ENCODE measurements at places on chromosomes 13 and 19. TPM values are rescaled to one million over a fixed set of nuclear protein-coding genes. Genes with fewer than 3 reads are reported as not detected.
A peak's percentile ranks its signal among the peaks of the same experiment; 100 is the strongest.

NMRK2 gene
- total RNA-seq, result not detected

- DNase-seq, result peak; percentile 93
Measured at GRCh38 chr19:49676136-49676783, 811 bp upstream of the PRMT1 start.

GRCh38 chr13:52344108-52344507 lies 61.9 kb downstream of the THSD1 start:
- no peak for DNase-seq

- DNase-seq, result no peak
Measured at GRCh38 chr19:50387176-50387867, 3.2 kb downstream of the POLD1 start.

STOML3 gene
- 0.35 TPM for total RNA-seq

DNA sequence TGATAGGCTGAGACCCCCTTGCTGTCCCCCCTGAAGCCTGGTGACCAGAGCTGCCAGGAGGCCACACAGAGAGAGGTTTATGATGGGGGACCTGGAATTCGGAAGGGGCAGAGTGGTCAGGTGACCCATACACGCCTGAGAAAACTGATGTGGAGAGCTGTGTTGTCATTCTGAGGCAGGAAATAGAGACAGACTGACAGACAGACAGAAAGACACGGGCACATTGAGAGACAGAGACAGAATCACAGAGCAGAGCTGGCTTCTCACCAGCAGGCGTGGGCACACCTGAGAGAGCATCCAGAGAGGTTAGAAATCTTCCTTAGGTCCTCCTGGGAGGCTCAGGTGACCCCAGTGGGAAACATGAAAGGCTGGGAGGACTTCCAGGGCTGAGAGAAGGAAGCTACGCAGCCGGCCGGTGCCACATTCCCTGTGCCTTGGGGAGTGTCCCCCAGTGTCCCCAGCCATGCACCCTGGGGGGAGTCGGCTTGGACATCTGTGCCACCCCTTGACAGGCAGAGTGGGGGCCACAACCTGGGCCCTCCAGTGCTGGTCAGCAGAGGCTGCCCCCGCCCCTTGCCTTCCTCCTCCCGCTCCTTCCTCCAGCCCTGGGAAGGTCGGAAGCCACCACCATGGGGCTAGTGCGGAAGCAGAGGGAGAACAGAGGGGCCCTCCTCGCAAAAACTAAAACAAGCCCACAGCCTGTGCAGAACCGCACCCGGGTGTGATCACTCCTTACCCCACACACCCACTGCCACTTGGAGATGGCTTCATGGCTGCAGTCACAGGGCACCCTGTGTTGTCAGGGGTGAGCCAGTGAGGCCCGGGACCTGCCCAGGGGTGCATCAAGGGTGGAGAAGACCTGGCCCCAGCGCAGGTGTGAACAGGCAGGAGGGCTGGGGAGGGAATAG lies 2.2 kb downstream of the FFAR1 start:
- DNase-seq, result no peak

DNA sequence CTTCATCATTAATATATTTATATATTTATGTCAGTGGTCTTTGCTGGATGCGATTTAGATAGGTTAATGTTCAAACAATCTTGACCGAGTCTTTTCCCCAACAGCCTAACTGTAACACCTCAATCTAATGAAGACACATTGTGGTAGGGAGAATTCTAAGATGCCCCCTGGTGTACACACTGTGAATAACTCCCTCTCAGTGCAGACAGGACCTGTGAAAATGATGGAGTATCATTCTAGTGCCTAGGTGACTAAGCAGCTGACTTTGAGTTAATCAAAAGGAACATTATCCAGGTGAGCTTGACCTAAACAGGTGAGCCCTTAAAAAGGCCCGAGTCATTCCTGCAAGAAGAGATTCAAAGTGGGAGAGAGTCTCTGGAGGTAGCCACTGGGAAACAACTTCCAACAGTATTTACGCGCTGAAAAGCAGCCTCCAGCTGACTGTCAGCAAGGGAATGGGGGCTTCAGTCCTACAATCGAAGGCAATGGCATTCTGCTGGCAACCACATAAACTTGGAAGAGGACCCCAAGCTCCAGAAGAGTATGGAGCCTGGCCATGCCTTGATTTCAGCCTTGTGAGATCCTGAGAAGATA lies 28.0 kb upstream of the KBTBD7 start:
- peak; percentile 23 for DNase-seq

- peak; percentile 66 for DNase-seq
Measured at GRCh38 chr13:50989476-50989875, 79.9 kb downstream of the RNASEH2B start.

DNA sequence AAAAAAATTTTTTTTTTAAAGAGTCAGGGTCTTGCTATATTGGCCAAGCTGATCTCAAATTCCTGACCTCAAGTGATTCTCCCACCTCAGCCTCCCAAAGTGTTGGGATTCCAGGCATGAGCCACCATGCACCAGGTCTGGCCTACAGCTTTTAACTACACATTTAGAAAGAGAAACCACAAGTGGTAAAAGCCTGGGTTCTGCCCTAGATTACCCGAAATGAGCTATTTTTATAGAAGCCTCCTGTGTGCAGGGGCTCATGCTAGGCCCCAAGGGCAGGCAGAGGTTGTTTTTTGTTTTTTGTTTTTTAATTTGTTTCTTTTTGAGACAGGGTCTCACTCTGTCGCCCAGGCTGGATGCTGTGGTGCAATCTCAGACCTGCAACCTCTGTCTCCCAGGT lies 14.0 kb upstream of the MYADM start:
- no peak for DNase-seq

DNA sequence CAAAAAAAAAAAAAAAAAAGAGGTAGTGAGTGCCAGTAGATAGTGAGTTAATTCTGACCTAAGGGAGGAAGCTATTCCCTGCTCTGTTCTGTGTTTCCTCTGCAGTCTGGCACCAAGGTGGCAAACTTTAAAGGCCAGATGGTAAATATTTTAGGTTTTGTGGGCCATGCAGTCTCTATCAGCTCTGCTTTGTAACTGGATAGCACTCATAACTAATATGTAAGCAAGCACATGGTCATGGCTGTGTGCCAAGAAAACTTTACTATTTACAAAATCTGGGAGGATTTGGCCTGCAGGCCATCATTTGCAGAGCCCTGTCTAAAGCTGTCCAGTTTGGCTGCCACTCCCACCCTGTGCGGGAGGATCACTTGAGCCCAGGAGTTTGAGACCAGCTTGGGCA lies 4.3 kb downstream of the PIN1 start:
- no peak for DNase-seq

CD22 gene
- total RNA-seq, result under 0.01 TPM

DNA sequence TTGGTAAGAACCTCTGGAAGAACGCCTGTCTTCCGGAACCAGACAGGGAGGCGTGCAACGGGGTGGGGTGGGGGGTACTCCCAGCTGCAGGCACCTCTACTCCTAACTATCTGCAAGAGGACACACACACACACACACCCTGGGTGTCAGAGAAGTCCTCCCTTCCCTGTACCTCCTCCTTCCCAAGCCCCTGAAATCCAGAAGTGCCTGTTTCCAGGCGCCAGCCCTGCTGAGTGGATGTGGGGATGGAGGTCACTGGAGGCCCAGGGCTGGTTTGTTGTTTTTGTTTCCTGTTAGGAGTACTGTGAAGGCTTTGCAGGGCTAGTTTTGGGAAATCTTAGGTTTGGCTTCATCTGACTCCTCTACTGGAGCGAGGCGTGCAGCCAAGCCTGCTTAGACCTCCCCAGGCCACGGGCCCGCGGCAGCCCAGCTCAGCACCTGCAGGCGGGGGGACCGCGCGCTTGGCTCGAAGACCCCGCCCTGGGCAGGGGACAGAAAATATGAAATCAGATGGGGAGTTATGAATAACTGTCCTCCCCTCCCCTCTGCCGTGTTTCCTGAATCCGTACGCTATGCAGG lies 36.4 kb downstream of the SOX1 start:
- no peak for DNase-seq

DNA sequence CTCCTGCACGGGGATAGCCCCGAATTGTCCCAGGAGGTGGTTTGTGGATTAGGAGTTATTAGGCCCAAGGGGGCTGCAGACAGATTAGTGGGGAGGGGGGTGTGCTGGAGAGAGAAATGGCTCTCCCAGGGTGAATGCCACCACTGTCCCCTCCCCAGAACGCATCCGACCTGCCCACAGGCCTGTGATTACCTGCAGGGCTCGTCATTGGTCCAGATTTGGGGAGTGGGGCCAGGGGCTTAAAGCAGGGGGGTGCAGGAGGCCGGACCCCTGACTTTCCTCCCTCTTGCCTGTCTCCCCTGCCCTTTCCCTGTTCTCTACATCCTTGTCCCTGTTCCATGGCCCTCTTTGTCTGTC lies 1.2 kb downstream of the NRTN start:
- DNase-seq, result no peak

SKA3 gene
- 0.49 TPM for total RNA-seq

DNA sequence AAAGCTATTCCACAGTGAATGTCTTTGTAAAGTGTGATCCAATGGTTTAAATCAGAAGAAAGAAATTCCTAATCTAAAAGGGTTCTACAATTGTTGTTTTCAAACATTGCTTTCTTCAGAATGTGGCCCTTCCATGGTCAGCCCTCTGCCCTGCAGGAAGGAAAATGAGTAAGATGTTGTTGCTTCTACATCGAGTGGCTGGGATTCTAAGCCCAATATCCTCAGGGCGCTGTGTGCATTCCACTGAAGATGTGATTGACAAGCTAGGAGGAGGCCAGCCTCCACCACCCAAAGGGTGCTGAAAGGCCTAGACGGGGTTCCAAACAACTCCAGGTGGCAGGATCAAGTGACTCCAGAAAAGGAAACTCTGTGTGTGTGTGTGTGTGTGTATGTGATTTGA lies 316.9 kb upstream of the TSHZ3 start:
- no peak for DNase-seq

DNA sequence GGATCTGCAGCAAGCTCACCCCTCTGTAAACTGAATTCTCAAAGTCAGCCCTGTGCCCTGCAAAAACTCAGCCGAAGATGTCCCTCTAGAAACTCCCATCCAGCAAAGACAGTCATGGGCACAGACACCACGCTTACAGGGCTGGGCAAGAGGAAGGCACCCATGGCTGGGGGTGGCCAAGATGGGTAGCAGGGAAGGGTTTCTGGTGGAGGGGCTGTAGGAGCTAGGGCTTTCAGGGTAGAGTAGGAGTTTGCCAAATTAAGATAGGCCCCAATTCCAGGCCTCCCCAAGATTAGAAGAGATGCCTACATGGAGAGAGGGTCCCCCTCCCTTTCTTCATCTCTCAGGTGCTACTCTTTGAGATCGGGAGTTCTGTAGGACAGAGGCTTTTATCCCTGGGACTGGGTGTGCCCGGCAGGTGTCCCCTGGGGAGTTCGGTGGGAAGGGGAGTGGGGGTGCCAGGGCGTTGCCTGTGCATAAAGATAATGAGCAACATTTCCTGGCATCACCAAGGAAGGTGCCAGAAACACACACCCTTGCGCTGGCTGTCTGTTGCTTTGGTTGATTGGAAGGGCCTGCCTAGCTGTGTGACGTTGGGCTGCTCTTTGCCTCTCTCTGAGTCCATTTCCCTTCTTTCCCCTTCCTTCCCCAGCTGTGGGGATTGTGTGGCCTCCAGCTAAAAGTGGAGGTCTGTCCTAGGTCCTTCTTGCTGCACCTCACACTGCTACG lies 9.4 kb downstream of the NRTN start:
- DNase-seq, result no peak

DNA sequence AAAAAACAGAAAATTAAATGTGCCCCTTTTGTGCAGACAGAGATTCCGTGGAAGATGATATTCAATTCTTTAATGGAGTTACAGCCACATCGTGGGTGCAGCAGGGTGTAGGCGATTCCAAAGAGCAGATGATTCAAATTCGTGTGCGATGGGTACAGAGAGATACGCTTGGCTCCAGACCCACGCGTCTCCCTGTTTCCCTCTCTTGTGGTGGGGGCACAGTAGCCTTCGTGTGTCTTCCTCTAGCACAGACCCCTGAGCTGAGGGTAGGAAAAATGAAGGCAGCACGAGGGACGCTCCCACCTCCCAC lies 4.8 kb downstream of the TSPAN16 start:
- no peak for DNase-seq

GRCh38 chr19:17484520-17485185 lies 14.3 kb downstream of the SLC27A1 start:
- DNase-seq, result no peak

DNA sequence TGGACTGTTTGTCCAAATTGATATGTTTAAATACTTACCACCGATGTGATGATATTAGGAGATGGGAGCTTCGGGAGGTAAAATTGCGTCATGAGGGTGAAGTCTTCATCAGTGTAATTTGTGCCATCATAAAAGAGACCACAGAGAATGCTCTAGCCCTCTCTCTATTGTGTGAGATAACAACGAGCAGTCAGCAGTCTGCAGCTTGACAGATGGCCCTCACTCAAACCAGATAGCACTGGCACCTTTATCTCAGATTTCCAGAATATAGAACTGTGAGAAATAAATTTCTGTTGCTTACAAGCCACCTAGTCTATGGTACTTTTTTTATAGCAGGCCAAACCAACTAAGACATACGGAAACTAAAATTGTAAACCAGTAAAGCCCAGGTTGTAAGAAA lies 1718.9 kb upstream of the MIR17HG start:
- no peak for DNase-seq

ZNF729 gene
- total RNA-seq, result not detected

GRCh38 chr13:107434347-107434746 lies 781.0 kb downstream of the LIG4 start:
- no peak for DNase-seq

UPK1A gene
- total RNA-seq, result not detected

SIGLEC12 gene
- total RNA-seq, result not detected

DNA sequence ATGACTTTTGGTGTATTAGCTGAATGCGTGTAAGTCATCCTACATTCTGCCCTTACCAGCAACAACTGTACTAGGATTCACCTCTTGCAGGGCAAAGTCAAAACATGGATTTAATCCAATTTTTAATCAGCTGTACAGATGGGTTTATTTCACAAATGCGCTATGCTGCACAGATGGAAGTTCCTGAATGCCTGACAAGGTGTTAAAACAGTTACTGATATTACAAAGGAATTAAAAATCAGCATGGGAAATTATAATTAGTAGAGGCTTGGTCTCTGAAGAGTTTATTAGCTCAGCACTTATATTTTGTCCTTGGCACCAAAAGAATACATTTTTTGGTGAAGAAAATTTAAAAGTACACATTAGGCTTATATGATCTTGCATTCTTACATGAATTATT lies 448.9 kb downstream of the PCDH9 start:
- DNase-seq, result no peak

ERICH4 gene
- total RNA-seq, result not detected

GRCh38 chr13:74158571-74159352 lies 24.6 kb upstream of the KLF12 start:
- DNase-seq, result no peak

MRPS12 gene
- total RNA-seq, result 83.8 TPM

DNA sequence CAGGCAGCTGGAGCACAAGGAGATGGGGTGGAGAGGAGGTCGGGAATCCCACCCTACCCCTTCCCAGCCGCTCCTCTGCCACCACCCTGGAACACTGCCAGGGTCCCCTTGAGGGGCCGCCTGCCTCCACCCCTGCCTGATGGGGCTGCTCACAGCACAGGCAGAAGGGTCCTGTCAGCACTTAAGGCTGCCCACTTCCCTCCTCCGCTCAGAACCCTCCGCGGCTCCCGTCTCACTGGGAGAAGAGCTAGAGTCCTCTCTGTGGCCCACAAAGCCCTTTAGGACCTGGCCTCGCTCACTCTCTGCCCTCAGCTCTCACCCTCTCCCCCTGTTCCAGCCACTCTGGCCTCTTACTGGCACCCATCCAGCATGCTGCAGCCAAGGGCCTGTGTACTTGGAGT lies 3.4 kb upstream of the POLD1 start:
- DNase-seq, result no peak

CRB3 gene
- 10.2 TPM for total RNA-seq

ANKRD27 gene
- total RNA-seq, result 11.8 TPM

SAE1 gene
- total RNA-seq, result 28.2 TPM

Data from uterus (tissue), 4 donors.